Muscle of arm (tissue), 14 donors: ENCODE measurements at places on chromosomes 1 and 21. TPM values are rescaled to one million over a fixed set of nuclear protein-coding genes. Genes with fewer than 3 reads are reported as not detected.

DNA sequence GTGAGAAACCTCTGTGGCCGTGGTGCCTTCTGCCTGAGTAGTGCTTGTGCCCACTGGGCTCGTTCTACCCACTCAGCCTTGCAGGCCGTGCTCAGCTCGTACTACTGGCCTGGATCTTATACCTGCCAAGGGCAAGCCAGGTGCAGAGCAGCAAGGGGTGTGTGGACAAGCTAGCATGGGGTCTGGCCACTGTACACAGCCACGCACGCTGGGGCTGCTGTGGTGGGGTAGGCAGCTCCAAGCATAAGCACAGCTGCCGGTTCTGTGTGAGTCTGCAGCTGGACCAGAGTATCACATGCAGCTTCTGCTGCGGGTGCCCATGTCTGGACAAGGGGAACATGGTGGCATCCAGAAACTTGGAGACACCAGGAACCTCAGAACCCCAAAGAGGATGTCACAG, 16.4 kb downstream of the FAM20B start:
- no peak for DNase-seq

DNA sequence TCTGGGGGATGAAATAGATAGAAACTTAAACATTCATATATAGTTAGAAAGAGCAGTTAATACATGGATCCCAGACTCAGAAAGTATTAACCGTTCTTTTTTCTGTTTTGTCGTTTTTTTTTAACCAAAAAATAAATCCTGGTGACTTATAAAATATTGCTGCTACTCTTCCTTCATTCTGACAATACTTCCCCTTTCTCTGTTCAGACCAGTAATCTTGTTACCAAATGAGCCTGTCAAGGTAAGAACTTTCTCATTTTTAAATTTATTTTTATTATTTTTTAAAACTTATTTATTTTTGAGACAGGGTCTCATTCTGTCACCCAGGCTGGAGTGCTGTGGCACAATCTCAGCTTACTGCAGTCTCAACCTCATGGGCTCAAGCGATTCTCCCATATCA, 13.7 kb downstream of the PTPN22 start:
- DNase-seq, result no peak

DNA sequence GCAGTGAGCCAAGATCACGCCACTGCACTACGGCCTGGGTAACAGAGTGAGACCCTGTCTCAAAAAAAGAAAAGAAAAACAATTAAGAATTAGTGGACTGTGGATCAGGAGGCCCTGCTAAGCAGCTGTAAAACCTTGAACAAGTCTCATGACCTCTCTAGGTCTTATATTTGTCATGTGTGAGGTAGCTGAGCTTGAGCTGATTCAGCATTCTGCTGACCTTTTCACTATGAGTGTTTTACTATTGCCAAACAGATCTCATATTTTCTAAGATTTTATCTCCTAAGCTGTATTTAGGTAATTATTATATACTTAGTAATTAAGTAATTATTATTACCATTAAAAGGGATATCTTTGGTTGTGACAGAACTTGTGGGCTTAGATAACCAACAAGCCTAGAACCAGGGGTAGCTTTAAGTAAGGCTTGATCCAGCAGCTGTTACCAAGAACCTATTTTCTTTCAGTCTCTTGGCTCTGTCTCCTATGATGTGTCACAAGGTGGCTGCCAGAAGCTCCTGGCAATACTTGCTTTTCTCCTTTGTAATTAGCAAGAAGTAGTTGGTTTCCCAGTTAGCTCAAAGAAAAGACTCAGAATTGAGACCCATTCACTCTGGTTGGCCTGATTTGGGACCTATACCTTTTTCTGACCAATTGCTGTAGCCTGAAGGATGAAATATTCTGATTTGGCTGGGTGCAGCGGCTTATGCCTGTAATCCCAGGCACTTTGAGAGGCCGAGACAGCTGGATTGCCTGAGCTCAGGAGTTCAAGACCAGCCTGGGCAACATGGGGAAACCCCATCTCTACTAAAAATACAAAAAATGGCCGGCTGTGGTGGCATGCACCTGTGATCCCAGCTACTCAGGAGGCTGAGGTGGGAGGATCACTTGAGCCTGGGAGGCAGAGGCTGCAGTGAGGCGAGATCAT, 8.5 kb upstream of the ZC3H12A start:
- no peak for DNase-seq

LDLRAD1 gene
- polyA plus RNA-seq, result not detected

TCHHL1 gene
- polyA plus RNA-seq, result not detected

DNA sequence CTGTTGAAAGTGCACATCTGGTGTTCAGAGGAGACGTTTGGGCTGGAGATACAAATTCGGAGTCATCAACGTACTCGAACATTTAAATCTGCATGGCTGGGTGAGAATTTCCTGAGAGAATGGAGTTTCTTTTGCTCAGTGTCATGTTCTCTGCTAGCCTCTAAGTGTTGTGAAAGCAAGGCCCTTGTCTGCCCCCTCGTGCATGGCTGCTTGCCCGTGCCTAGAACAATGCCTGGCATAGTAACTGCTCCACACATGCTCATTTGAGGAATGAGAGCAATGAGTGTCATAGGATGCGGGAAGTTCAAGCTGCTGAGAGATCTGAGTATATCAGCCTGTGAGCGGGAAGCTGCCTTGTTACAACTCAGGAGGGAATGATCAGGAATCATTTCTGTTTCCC, 171.1 kb upstream of the CSF3R start:
- peak; percentile 2 for DNase-seq

- no peak for DNase-seq
Measured at GRCh38 chr1:31505911-31506497, 70.3 kb upstream of the TINAGL1 start.

DNA sequence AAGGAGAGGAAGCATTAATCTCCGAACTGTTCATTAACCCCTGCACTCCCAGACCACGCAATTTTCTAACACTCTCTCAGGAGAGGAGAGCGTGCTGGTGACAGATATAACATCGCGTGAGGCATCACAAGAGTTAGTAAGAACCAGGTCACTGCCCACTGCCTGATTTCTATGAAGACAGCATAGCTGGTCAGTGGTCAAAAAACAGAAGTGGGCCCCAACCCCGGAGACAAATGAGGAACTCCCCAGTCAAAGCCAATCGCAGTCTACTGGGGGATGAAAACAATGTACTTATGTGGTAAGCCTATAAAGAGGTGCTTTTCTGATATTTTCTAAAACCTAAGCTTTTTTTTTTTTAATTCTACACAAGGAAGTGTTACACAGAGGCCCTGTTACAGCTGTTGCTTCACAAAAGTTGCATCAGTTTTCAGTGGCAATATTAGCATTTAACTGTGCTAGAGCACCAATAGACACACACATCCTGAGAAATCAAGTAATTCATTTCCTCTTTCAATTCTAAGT, 231.8 kb upstream of the IRF2BP2 start:
- DNase-seq, result no peak

GRCh38 chr1:44786138-44786840, 1.7 kb downstream of the BEST4 start:
- DNase-seq, result no peak

DNA sequence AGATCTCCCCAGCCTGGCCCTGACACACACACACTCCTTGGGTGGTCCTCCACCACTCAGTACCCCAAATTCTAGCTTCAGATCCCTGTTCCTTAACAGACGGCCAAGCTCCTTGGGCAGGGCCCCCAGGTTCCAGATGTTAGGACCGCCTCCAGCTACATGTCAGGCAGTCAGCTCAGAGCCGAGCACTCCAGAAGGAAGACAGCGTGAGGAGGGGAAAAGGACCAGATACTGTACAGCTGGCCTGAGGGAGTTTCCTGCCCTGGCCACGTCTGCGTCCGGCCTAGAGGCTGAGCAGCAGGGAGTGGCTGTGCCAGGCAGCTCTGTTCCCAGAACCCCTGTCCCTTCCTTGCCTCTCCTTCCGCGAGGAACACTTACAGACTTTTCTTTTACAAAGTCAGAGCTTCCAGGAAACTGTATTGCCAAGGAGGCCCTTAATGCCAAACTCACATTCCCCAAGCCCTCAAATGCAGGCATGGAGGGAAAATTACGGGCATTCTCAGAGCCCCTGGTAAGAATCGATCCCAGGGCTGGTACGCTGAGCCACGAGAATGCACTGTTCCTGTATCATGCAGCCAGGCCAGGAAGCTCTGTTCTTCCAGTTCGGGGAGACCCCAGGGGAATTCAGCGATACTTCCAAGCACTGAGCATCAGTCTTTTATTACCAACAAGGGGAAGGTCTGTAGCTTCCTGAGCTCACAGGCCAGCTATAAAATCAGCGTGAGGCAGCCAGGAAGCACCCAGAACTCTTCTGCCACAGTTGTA, 45.2 kb upstream of the CNTN2 start:
- DNase-seq, result peak; percentile 57

DNA sequence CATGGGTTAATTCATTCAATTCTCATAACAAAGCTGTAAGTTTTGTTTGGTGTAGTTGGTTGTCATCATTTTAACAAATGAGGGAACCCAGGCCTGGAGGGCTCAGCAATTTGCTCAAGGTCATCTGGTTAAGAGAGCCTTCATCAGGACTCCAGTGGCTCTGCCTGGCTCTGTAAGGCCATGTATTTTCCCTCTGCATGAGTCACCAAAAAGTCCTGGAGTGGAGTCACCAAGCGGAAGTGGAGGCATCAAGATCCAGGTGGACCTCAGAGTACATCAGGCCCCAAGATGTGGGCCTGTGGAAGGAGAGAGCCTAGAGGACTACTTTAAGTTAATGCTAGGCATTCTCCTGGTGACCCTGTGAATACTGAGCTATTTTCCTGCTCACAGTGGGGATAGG, 30.0 kb upstream of the RBM15 start:
- no peak for DNase-seq

- DNase-seq, result no peak
Measured at GRCh38 chr1:87449348-87449963, 120.8 kb downstream of the LMO4 start.

DNA sequence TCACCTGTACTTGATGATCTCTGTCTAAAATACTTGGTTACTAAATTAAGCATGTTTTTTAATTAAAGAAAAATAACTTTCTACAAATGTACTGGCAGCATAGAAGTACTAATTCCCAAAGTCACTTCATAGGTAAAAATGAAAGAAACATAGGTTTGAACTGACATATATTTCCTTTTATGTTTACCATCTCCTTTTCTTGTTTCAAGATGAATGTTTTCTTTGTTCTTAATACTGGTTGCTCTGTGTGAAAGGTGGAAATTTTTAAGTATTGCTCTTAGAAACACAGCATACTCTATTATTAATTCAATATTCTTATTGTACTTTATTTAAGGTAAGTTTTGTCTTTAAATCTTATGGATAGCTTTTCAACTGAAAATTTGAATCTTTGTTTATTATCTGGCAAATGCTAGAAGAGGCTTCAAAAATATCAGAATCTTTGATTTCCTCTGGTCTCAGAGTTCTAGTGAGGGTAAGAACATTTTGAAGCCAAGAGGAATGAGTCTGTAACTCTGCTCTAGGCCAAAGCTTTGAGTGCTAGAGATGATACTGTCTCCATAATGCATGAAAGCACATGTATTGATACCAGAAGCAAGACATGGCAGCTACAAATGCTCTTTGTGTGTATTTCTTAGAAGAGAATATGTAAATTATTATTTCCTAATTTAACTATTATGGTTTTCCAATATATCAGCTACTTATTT, 18.2 kb downstream of the RRP15 start:
- no peak for DNase-seq

DNA sequence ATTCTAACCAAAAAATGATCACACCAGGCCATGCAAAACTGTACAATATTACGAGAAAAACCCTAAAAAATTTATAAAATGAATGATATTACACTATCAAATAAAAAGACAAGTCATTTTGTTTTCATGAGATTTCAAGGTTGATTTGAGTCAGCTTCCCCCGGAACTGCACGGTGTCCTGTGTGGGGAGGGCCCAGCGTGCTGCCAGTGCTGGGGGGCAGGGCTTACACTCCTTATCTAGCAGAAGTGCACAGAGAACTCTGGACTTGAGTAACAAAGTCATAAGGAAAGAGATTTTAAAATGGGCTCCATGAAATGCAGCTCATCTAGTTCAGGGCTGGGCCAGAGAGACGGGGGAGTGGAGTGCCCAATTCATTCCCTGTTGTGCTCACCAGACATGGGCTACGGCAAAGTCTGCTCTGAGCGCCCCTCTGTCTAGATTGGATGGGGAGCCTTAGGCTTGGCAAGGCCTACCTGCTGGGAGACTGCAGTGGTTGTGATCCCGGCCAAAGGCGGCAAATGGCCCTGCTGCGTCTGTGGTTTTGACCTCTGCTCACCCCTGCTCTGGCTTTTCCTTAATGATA, 50.1 kb downstream of the COQ8A start:
- DNase-seq, result no peak
